ENCODE measurements at places on chromosomes 1 and 21.

DNA sequence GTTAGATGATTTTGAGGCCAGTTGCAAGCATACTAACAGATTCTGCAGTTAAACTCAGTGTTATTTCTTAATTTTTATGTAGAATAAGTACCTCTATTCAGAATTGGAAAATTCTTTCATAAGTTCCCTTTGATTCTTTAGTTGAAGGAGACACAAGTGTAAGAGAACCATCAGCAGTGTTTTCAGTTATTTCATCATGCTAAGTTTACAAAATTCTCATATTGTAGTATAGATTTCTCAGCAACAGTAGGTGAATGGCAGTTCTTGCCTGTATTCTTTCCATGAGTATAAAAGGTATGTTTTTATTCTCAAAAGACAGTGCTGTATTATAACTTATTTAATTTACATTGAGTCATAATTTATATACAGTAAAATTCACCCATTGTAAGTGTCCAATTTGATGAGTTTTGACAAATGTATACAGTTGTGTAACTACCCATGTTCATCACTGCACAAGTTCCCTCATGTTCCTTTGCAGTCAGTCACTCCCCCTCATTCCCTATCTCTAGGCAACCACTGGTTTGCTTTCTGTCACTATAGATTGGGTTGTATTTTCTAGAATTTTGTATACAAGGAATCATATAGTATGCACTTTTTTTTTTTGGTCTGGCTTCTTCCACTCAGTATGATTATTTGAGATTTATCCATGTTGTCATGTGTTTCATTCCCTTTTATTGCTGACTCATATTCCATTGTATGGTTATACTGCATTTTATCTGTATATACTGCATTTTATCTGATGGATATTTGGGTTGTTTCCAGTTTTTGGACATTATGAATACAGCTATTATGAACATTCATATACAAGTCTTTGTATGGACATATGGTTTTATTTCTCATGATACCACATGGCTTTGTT is 3.9 kb downstream of the RPS6KC1 start:
- DNase-seq, result no peak

- DNase-seq, result no peak
Measured at GRCh38 chr1:67582625-67583461, 102.2 kb upstream of the GADD45A start.

GRCh38 chr21:15057285-15057684 is 7.5 kb downstream of the NRIP1 start:
- no peak for DNase-seq

DNA sequence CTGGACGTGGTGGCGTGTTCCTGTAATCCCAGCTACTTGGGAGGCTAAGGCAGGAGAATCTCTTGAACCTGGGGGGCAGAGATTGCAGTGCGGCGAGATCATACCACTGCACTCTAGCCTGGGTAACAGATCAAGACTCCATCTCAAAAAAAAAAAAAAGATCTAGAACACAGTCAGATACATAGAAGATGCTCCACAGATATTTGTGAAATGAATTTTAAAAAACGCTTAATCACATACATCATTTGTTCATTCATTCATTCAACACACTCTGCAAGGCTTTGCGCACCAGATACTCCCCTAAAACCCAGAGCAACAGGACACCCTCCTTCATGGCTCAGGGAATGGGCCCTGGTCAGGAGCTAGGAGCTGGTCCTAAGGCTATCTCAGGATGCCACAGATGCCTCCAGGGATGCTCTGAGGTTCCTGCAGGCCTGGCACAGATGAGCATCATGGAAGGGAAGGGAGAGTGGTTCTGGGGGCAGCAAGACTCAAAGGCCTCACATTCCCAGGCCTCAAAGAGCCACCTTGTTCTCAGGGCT is 6.4 kb downstream of the HSPG2 start:
- no peak for DNase-seq

GRCh38 chr1:164186881-164187280 is 372.1 kb upstream of the PBX1 start:
- no peak for DNase-seq

DNA sequence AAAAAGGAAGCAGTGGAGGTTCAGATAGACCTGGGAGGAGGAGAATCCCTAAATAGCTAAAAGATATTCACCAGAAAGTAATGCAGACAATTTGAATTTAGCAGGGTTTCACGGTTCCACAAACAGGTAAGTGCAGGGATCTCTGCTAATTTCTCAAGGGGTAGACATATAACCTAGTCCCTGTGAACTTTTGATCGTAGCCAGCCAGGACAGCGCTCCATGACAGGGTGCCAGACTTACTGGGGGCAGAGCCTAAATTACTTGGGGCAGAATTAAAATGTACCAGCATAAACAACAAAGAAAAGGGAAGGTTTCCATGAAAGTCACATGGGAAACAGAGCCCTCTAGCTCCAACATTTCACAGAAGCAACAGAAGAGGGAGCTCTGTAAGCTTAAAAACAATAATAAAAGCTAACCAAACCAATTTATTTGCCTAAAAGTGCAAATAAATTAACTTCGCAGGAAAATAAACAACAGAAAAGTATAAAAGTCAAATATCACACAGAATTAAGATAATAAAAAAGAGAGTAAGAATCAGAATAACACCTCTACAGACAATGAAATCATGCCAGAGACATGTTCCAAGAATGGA is 198.3 kb downstream of the DUSP10 start:
- peak; percentile 19 for DNase-seq

GRCh38 chr1:163703794-163704193 is 382.0 kb downstream of the NUF2 start:
- DNase-seq, result no peak

Data from CD4-positive, alpha-beta T cell treated with Interleukin-10 for 1 hour (primary cell).